ENCODE measurements at places on chromosomes 6 and 20.

DNA sequence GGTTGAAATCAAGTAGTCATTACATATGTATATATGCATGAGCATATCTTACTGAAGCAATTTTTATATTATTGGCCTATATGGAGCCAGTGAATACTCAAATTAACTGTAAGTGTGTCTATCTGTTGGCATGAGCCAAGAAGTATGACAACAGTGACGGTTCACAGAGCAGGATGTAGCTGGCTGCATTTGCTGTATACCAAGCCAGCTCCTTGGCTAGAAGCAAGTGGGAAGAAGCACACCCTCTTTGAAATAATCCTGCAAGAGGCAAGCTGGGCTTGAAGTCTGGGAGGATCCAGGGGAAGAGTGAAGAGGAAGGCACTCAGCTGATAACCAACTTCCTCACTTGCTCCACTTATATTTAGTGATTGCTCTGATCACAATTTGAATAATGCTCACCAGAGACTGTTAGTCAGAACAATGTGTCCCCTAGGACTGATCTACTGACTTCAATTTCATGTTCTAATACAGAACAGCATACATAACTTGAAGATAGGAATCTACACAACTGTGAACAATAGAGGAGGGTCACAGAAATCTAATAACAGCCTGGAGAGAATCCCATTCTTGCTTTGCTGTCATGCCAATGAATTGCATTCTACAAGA lies 497.3 kb downstream of the PRKN start:
- DNase-seq, result no peak

GRCh38 chr6:3808199-3808598 lies 41.0 kb upstream of the FAM50B start:
- no peak for DNase-seq

- DNase-seq, result no peak
Measured at GRCh38 chr20:6718662-6719368, 48.7 kb upstream of the BMP2 start.

GRCh38 chr6:157181649-157182048 lies 141.7 kb downstream of the TMEM242 start:
- no peak for DNase-seq

DNA sequence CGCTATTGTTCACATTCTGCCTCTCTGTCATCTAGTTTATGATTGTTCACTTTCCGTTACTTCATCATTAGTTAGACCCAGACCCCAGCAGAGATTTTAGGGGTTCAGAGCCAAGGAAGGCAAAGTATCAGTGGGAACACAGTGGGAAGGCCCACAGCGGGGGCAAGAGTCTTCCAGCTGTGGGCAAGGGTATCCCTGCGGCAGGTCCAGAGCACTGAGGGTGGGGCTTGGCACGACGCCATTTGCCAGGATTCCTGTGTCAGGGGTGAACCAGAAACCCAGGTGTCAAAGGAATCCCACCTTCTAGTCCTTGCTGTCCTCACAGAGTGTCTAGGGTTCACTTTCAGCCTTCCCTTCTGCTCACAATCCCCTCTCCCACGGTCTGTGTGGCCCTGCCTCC lies 13.3 kb downstream of the RAET1E start:
- no peak for DNase-seq

GRCh38 chr6:138803861-138804260 lies 8.0 kb downstream of the ECT2L start:
- DNase-seq, result no peak

GRCh38 chr6:64691064-64691463 lies 1016.0 kb downstream of the EYS start:
- DNase-seq, result no peak

DNA sequence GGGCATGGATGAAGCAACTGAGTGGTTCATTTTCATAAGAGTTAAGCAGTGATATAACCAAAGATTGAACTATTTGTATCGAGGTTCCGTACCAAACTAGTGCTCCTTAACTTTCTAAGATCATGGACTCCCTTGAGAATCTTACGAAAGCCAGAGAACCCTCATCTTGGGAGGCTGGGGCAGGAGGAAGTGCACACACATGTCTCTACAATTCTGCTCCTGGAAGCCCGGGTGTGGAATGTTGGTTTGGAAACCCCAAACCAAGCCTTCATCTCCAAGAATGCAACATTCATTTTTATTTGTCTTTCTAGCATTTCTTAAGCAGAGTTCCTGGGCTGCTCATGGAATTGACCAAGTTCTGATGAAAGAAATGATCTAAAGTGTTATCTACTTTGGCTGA lies 250.5 kb upstream of the PRND start:
- DNase-seq, result no peak

DNA sequence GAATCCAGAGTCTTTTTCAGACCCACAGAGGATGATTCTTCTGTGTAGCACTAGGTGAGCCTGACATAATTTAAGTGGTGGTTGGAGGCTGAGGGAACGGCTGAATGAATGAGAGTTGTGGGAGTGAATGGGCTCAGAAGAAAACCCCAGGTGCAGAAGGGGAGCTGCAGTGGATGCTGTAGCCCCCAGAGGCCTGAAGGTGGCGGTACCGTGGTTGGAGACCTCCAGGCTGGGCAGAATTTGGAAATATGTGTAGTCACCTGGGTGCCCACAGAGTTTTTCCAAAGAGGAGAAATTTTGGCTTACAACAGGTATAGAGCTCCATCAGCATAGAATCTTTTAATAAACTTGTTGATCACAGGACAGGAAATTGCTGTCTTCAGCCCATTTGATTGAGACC lies 6.5 kb upstream of the RAET1G start:
- no peak for DNase-seq

GRCh38 chr6:39922821-39923220 lies 11.4 kb downstream of the MOCS1 start:
- DNase-seq, result no peak

GRCh38 chr6:48426636-48427035 lies 315.6 kb upstream of the PTCHD4 start:
- DNase-seq, result no peak

GRCh38 chr6:22141241-22141745 lies 155.5 kb downstream of the PRL start:
- DNase-seq, result no peak

DNA sequence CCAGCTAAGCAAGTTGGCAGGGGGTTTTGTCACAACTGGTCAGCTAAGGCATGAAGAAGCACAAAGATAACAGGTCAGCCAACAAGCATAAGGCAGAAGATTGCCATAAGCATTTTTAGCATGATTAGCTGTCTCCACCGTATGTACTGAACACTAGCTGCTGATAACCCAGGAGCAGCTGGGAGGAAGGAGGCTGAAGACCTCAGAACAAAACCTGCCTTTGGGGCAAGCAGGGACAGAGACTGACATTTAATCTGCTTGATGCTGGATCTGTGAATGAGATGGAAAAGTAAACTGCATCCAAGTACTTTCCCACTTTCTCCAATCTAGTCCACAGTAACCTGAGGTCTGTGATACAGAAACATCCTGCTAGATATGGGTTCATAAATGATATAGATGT lies 353.0 kb upstream of the MAP3K7 start:
- DNase-seq, result no peak

DNA sequence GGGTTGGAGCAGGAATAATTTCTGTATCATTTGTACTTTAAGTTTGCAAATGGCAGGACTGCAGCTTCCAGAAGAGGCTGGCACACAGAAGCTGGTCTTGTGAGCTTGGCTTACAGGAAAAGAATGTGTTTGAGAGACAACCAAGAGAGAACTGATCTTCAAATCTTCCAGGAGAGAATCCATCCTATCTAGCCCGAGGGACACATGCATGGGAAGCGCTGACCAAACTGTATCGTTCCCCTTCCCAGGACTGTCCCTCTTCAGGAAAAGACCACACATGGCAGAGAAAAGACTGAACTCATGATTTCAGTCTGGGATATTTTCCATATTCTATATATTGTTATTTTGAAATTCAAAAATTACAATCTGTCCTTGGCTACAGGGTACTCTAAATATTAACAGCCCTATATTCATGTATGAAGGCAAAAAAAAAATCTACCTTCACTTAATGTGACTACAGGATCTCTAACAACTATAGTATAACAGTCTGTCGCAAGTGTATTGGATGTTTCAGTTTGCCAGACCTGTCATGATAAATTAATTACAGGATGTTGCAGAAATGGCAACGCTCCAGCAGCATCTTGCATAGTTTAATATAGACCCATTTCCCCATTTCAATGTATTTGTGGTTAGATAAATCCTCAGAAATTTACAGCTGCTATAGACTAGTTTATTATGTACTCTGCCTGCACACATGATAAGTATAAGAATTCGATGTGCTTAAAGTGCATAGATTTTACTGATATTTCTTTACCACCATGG lies 99.4 kb downstream of the MYB start:
- DNase-seq, result no peak

- DNase-seq, result no peak
Measured at GRCh38 chr6:125954735-125955339, 1.7 kb upstream of the HINT3 start.

DNA sequence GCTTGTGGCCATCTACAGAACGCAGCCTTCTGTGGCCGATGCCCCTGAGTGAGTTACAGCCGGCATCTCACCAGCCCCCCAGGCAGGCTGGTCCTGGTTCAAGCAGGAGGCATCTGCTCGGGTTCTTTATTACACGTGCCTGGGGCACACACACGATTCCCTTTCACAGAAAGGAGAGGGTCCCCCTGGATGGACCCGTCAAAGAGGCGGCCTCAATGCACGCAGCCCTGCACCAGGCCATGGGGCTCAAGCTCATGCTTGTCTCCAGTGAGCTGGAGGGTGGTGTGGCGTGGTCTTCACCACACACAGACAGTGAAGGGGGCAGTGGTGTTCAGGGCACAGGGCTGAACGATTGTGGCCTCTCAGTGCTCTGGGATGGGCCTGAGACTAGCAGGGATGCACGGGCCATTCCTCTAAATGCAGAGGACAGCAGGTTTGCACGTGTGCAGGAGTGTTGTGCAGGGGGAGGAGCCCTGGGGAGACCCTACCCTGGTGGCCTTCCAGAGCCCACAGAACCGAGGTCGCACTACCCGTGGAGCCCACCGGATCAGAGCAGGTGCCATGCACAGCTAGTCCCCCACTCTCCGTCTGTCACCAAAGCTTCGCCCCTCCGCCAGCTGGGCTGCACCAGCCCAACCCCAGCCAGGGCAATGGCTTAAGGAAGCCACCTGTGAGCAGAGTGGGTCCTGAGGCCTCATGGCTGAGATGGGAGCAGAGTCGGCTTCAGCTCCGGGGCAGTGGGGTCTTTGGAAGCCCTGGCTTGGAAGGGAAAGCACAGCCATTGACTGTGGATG lies 23.1 kb downstream of the FRMD1 start:
- no peak for DNase-seq

DNA sequence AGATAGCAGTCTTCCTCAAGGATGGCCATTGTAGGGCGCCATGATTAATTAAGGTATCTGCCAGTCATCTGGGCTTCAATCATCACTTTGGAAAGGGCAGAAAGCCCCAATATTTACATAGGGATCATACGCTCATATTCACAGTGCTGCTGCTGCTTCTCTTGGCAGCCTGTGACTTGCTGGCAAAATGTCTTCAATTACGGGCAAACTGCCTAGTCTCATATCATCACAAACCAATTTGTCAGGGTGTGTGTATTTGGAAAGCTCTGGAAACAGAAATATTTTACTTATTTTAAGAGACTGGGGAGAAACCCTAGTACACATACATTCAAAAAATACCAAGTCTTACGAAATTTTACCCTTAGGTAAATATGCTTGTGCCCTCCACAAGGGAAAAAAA lies 77.6 kb downstream of the SAMD5 start:
- no peak for DNase-seq

DNA sequence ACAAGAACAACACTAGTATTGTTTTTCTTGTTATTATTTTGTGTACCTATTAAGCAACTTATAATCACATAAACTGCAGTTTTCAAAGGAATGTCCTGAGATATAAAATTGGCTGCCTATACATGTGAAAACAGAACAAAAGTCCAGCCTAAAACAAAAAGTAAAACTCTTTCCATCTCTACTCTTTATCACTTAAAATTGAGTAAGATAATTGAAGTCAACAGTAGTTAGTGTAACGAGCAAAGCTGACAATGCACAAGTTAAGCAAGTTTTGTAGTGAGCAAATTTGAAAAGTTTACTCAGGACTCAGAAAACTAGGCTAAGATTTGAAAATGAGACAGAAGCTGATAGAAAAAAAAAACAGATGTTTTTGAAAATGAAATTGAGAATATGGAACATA lies 941.4 kb upstream of the MAN1A1 start:
- no peak for DNase-seq

GRCh38 chr20:61801065-61801360 lies 264.7 kb downstream of the TAF4 start:
- DNase-seq, result no peak

GRCh38 chr6:35240838-35241801 lies 18.4 kb upstream of the ZNF76 start:
- DNase-seq, result no peak

- DNase-seq, result no peak
Measured at GRCh38 chr6:168369786-168370185, 50.2 kb upstream of the DACT2 start.

Measured in cortex of kidney (tissue), 1 donor.